ENCODE measurements at places on chromosomes 6 and 20.
A peak's percentile ranks its signal among the peaks of the same experiment; 100 is the strongest.

DNA sequence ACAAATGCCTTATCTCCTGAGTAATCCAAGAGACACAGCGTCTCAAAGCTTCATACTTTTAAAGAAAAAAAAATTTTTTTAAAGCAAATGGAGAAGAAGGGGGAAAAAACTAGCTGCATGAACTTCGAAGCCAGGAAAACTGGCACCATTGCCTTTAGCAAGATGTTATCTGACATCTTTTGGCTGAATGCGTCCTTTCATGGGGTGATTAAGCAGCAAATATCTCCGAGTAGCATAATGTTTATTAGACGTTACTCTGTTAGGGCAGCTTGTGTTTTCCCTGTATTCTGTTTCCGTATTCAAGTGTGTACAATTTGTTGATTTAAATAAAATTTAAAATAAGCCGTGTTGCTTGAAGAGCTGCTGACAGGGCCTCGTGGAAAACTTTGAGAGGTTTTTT is 76.5 kb upstream of the TSHZ2 start:
- DNase-seq: no peak

- no peak for DNase-seq
Measured at GRCh38 chr6:130717657-130718056, 109.5 kb upstream of the SMLR1 start.

- no peak for DNase-seq
Measured at GRCh38 chr20:38159566-38159956, 5.5 kb downstream of the TGM2 start.

DNA sequence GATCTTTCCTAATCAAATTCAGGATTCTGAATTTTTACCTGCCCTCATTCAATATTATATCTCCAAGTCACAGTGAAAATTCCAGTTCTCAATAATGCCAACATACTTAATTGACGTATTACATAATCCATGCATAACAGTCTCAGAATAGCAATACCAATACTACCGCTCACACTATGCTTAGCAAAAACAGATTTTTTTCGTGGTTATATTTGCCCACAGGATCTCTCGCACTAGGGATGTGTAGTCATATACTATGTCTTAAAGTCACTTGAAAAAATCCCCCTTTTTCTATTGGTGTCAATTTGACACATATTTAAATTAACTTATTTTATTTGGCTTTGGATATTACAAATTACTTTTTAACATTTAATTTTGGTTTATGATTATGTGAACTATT is 323.1 kb upstream of the SLC35B3 start:
- DNase-seq: no peak

DNA sequence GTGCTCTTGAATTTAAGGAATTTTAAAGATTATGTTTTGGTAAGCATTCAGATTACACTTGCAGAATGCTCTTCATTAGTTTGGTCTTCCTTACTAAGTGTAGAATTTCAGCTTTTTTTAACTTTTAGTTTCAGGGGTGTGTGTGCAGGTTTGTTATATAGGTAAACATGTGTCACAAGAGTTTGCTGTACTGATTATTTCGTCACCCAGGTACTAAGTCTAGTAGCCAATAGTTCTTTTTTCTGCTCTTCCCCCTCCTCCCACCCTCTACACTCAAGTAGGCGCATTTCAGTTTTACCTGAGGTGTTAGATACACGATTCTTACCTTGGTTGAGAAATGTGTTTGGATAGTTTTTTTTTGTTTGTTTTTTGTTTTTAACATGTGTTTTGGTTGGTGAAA is 68.3 kb downstream of the AFG1L start:
- DNase-seq: no peak

- no peak for DNase-seq
Measured at GRCh38 chr20:23147964-23148730, 62.0 kb upstream of the CD93 start.

DNA sequence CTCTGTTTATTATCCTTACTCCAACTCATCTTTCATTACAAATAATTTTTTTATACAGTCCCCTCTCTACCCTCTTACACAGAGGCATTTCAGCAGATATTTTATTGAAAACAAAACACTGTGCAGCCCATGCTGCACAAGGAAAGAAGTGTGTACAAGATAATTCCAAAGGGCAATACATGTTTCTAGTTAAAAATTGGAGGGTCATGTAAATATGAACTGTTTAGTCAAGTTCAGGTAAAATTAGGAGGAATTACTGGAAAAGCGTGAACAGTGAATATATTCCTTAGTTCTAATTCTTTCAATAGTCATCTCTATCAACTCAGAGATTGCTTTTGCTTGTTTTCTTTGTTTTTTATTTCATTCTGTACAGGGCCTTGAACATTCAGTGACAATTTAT is 27.9 kb upstream of the TSPYL1 start:
- no peak for DNase-seq

GRCh38 chr6:1422290-1422689 is 32.9 kb downstream of the FOXF2 start:
- DNase-seq: no peak

GRCh38 chr6:133947302-133947900 is 5.6 kb upstream of the TBPL1 start:
- DNase-seq: no peak

GRCh38 chr6:93496548-93496947 is 77.2 kb upstream of the EPHA7 start:
- no peak for DNase-seq

DNA sequence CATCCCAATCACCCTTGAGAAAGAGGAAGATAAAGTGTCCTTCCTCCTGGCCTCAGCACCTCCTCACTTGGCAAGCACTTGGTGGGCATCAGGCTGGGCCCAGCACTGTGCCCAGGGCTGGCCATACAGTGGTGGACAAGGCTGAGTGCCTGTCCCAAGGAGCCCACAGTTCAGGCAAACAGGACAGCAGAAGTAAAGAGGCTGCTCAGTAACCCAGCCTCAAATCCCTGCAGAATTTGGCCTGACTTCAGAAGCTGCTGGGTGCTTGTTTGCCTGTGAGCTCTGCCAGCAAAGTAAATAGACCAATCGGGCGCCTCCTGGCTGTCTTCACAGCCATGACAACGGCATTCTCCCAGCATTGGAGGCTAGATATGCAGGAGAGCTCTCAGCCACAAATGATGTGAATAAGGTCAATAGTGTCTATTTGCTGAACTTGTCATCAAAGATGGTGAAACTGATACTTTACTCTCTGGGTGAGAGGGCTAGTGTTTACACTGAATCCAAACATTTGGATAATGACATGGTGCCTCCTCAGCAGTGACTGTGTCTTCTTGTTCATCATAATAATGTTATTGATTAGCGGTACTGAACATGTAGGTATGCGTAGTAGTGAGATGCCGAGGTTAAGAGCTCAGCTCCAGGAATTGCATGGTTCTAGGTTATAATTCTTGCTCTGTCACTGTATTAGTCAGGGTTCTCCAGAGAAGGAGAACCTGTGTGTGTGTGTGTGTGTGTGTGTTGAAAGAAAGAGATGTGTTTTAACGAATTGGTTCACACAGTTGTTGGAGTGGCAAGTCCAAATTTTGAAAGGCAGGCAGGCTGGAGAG is 36.9 kb upstream of the FANCE start:
- DNase-seq: no peak

DNA sequence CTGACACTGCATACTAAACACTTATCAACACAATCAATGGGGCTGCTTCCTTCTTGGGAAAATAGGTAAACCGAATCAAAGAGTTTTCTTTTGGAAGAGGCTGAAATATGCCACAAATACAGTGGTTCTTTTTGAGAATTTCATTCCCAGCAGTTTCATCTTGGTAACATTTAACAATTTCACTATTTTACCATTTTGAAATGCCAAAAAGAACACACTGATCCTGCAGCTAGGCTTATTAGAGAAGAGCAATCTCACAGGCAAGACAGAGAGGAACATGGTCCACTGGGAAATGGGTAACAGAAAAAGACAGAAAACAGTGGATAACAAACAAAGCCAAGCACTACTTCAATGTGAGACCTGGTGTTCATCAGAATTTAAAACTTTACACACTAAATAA is 2.5 kb downstream of the CNR1 start:
- no peak for DNase-seq

DNA sequence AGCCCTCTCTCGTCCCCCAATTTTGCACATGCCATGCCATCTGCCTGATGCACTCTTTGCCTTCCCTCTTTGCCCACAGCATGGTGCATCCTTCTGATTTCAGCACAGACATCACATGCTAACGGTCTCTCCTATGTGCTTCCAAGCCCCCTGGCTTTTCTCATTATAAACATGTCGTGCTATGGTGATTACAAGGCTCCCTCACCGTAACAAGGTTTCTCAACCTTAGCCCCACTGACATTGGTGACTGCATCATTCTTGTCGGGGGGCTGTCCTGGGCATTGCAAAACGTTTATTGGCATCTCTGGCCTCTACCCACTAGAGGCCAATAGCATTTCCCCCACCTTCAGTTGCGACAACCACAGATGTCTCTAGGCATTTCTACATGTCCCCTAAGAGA is 187.2 kb downstream of the TFAP2C start:
- no peak for DNase-seq

GRCh38 chr6:19309661-19310060 is 527.5 kb upstream of the ID4 start:
- DNase-seq: no peak

- no peak for DNase-seq
Measured at GRCh38 chr6:112050429-112050828, 3.5 kb upstream of the CCN6 start.

DNA sequence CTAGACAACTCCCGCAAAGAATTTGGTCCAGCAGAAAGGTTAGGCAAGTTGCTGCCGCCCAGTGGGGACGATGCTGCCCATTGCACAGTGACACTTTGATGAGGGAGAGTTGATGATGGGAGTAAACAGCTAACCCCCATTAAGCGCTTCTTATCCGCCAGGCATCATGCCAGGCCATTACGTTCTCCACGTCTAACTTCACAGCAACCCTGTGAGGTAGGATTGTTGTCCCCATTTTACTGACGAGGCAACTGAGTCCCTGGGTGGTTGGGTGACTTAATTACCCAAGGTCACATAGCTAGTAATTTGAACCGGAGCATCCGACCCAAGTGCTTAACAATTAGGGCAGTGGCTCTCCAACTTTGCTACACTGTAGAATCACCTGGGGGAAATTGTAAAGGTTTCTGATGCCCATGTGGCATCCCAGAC is 738 bp downstream of the RALGAPB start:
- no peak for DNase-seq

GRCh38 chr20:59777331-59777725 is 156.1 kb downstream of the SYCP2 start:
- no peak for DNase-seq

DNA sequence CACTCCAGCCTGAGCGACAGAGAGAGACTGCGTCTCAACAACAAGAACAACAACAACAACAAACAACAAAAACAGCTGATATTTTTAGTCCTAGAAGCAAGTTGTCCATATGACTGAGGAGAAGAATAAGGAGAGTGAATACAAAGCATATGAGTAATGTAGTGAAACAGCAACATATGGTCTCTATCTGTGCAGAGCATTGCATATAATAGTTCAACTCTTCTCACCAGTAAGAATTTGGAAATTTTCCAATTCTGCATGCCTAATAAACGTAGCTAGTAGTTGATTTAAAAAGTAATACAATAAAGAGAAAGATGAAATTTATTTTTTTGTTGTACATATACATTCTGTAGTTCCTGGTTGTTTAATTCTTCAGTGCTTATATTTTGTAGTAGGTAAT is 129.7 kb upstream of the FAM83B start:
- DNase-seq: no peak

- no peak for DNase-seq
Measured at GRCh38 chr6:107982486-107982885, 24.5 kb upstream of the SEC63 start.

- DNase-seq: no peak
Measured at GRCh38 chr6:139549561-139550070, 175.2 kb upstream of the CITED2 start.

GRCh38 chr6:6546318-6547109 is 42.0 kb upstream of the LY86 start:
- DNase-seq: peak; percentile 15

- DNase-seq: no peak
Measured at GRCh38 chr6:145954985-145955384, 9.2 kb downstream of the SHPRH start.

- DNase-seq: no peak
Measured at GRCh38 chr6:166541366-166541765, 45.1 kb downstream of the RAMACL start.

DNA sequence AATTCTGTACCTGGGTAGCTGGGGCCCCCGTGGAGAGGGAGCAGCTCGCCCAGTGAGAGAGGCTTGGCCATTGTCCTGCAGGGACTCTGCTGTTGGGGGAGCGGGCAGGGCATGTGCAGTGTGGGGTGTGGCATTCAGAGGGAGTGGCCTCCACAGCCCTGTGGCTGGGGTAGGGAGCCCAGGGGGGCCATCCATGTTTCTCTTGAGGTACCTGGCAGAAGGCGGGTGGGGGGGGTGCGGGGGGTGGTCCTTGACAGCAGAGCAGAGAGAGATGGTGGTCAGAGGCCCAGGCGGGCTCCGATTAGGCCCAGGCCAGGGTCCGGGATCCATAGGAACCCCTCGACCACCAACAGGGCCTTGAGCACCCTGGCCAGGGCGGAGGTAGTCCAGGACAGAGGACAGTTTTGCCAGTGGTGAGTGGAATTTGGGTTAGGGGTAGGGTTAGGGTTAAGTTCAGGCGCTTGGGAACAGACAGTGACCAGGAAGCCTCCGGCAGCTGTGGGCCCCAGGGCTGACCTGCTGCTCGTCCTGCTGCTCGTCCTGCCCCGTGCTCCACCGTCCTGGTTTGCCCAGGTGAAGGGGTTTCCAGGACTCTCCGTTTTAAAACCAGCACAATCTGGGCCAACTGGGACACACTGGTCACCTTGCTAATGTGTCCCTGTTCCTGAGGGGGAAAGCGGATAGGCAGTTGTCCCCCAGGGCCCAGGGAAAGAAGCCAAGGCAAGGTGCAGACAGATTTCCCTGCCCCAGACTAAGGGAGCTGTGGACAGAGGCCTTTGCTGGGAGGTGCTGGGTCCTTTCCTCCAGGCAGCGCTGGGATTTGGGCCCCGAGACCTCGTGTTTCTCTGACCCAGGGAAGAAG is 24.8 kb upstream of the MYT1 start:
- DNase-seq: no peak

DNA sequence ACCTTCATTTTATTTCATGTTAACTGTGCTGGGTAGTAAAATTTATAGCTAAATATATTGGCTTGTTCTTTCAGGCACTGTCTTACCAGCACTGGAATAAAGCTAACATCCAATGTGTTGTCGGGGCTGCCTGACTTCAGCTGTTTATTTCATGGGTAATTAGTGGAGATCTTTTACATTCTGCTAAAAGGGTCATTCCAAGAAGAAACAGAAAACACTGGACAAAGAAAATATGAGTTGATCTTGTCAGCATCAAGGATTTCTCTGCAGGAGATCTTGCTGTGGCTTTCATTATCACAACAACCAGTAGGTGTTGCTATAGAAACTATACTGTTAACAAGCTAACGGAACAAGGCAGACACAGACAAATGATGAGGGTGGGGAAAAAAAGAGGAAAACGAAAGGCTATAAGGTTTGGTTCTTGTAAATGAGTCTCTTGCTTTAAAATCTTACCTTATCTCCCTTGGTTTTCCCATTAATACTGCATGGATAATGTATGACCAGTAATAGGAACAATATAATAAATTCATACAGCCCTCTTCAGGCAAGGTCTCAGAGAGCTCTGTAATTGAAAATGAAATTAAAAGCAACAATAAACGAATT is 206.8 kb downstream of the SIM1 start:
- DNase-seq: no peak

Measured in activated CD4-positive, alpha-beta T cell treated with anti-CD3 and anti-CD28 coated beads, Interleukin-2, amount 50 U/mL, for 24 hours (primary cell).